ENCODE measurements at places on chromosomes 3 and 15.
A peak's percentile ranks its signal among the peaks of the same experiment; 100 is the strongest.

DNA sequence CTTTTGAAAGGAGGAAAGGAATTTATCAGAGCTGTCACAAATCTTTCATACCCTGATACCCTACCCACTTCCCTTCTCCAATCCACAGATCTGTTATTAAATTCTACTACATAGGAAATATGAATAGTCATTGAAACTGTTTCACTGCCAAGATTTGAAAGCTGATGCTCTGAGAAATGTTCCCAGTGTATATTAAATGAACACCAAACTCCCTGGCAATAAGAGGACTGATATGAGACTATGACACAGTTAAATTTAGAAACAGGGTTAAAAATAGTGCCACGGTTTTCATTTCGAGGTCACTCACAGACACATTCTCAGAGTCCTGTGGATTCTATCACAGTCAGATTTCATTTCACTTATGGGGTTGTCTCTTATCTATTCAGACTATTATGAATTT, 27.2 kb upstream of the GBE1 start:
- DNase-seq = no peak

GRCh38 chr3:71492974-71493771, 90.4 kb downstream of the FOXP1 start:
- DNase-seq = peak; percentile 89

GRCh38 chr3:32453346-32453745, 49.3 kb downstream of the CMTM6 start:
- no peak for DNase-seq

GRCh38 chr15:68983961-68984481, 30.5 kb upstream of the NOX5 start:
- no peak for DNase-seq

- no peak for DNase-seq
These were observed 21.3 kb downstream of the RAB6B start for GRCh38 chr3:133874344-133874743.

DNA sequence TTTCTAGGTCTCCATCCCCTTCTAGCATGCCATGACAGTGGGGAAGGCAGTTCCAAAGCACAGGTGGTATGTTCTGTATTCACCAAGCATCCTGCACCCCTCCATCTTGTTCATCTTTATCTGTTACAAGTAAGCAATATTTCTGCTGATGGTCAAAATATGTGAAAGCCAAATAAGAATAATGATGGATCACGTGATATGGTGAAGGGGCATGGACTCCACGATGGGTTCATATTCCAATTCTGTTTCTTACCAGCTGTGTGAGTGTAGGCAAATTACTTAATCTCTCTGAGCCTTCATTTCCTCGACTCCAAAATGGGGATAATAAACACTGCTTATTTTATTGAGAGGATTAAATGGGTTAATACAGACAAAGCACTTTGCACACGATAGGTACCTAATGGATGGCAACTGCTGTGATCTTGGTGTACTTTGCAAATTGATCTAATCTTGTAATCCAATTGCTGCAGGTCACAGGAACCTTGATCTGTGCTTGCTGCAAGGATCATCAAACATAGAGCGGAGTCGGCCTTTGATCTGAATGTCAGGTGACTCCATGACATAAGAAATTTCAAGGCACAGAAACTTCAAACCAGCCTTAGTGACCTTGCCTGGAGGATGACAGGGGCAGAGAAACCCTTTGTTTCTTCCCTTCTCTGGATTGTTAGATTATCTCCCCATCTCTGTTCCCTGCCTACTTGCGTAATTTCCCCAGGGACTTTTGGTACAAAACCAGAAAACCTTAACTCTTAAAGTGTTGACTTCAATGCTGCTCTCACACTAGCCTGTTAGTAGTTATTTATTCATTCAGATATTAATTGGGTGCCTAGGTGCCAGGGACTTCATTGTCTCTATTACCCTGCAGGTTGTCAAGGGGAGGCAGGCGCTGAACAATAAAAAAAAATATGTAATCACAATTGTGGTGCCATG, 25.8 kb downstream of the SIAH2 start:
- peak; percentile 10 for DNase-seq

GRCh38 chr3:150286390-150287147, 121.5 kb upstream of the TSC22D2 start:
- DNase-seq = peak; percentile 60

Data from CD4-positive, alpha-beta T cell treated with Interleukin-17A for 1 hour (primary cell).